ENCODE measurements at places on chromosomes 1 and 21.

DNA sequence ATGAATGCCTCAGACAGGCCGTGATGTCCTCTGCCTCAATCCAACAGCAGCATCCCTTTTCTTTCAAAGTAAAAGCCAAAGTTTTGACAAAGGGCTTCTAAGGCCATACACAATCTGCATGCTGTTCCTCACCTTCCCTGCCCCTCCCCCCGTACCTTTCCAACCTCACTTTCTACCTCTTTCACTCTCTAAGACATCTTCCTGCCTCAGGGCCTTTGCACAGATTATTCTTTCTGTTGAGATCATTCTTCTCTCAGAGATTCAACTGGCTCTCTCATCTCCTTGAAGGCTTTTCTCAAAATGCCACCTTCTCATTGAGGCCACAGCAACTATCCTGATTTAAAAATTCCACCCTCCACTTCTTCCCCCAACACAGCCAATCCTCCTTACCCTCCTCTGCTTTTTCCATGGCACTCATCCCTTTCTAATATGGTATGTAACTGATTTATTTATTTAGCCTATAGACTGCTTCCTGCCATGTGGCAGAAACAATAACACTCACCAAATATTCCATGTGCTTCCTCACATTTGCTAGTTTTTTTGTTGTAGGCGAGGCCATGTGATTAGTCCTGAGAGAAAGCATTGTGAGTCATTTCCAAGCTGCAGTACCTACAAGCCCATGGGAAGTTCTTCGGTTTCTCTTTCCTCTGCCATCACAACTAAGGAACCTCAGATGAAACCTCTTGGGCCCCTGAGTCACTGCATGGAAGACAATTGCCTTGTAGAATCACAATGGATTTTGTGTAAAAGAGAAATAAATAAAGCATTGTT lies 58.7 kb upstream of the GADD45A start:
- DNase-seq = no peak

DNA sequence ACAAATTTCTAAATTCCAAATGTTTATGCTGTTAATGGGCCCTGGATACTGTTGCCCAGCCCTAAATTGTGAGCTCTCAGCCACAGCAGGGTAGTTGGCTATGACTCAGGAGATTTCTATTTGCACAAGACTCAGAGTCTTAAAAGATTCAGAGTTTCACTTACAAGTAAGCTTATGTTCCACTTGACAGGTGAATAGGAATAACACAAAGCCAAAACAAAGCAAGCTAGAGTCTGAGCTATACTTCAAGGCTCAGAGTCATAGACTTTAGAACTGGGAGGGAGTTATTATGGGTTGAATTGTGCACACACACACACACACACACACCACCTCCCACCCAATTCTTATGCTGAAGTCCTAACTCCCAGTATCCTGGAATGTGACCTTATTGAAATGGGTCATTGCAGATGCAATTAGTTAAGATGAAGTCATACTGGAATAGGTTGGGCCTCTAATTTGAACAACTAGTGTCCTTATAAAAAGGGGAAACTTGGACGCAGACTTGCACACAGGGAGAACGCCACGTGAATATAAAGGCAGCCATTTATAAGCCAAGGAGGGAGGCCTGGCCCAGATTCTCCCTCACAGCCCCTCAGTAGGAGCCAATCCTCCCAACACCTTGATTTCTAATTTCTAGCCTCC lies 30.2 kb downstream of the PRDX6 start:
- DNase-seq = no peak

DNA sequence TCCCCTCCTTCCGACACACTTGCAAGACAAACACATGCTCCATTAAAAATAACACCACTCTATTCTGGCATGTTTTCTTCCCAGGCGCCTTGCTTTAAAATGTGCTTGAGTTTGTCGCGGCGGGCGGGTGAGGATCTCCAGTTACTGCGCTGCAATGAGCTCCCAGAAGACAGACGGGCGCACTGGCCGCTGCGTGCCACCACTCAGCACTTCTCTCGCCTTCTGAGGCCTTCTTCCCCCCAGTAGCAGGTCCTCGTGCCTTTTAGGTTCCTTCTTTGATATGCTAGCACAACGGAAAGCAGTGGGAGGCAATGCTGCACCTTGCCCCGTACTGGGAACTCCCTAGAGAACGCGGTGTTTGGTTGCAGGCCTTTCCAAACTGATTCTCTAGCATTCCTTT lies 279.5 kb upstream of the NR5A2 start:
- no peak for DNase-seq

- DNase-seq = no peak
Measured at GRCh38 chr1:220426989-220427388, 100.9 kb upstream of the MARK1 start.

DNA sequence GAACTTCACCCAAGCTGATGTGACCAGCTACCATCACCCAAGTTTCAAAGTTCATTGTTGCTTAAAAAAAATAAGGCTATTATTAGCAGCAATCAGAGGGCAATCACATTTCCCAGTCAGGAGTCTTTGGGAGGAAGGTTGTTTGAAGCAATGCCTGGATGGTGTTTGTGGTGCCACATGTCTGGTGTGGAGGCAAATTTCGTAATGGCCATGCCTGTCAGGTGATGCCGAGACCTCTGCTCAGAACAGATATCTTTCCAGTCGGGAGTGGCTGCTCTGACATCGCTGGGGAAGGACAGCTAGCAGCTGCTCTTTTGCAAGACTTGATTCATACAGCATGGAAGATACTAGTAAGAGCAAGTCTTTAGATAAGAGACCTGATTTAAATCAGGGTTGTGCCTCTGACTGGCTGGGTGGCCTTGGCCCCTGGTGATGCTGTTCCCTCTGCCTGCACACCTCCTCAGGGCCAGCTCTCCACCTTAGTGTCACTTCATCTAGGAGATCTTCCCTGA lies 187.8 kb upstream of the JUN start:
- DNase-seq = no peak

DNA sequence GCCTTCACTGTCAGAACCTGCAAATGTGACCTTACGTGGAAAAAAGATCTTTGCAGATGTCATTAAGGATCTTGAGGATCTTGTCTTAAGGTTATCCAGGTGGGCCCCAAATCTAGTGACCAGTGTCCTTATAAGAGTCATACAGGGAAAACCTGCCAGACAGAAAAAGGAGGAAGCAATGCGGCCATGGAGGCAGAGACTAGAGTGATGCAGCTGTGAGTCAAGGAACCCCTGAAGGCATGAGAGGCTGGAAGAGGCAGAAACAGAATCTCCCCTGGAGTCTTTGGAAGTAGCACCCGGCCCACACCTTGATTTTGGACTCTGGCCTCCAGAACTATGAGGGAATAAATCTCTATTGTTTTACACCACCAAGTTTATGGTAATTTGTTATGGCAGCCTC lies 36.5 kb upstream of the DNASE2B start:
- DNase-seq = no peak

GRCh38 chr1:90580176-90580575 lies 136.9 kb downstream of the BARHL2 start:
- no peak for DNase-seq

DNA sequence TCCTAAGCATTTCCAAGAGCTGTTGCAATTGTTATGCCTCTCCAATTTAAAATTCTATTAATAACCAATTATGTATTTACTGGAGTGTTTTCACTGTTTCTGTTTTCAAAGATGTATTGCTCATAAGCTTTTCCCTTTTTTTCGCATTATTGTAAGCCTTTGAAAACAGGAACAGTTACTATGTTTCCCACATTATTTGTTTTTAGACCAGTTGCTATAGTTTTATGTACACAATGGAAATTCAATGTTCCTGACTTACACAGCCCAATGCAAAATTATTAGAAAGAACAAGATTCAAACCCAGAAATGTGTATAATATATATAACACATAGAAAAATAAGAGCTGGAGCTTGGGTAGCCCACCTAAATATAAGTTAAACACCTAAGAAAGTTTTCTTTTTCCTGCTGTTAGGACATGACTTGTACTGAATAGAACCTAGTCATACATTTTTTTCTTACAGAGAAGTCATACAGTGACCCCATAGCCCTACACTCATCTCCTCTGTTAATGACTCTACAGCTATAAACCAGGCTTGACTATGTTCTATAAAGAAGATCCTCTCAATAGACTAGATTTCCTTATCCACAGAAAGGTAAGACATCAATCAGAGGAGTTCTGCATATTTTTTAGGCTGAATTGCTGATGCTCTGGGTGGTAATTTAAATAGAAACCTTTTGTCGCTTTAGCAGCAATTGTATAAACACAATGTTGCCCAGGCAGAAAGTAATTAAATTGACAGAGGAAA lies 299.6 kb downstream of the USH2A start:
- DNase-seq = no peak
